ENCODE measurements at places on chromosomes 11 and 22. TPM values are rescaled to one million over a fixed set of nuclear protein-coding genes. Genes with fewer than 3 reads are reported as not detected.
A peak's percentile ranks its signal among the peaks of the same experiment; 100 is the strongest.

Gene OR52I2
- not detected for total RNA-seq

Gene SEPTIN3
- under 0.01 TPM for total RNA-seq

Gene C11orf98
- total RNA-seq, result 23.3 TPM

Gene MS4A3
- not detected for total RNA-seq

GRCh38 chr11:62621027-62621566, 689 bp downstream of the B3GAT3 start:
- DNase-seq, result no peak

DNA sequence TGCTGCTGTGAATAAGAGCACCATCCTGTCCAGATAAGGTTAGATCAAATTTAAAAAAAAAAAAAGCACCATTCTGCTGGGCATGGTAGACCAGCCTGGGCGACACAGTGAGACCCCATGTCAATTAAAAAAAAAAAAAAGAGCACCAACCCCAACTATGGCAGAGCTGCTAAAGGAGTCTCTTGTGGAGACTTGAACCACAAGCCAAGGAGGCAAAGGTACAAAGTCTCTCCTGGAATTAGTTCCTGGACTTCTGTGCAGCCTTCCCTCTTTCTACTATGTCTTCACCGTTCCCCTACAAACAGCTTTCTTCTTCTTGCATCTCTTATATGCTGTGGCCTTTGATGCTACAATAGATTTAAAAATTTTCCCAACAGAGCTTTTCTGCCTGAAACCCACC, 1.3 kb downstream of the PIK3C2A start:
- no peak for DNase-seq

DNA sequence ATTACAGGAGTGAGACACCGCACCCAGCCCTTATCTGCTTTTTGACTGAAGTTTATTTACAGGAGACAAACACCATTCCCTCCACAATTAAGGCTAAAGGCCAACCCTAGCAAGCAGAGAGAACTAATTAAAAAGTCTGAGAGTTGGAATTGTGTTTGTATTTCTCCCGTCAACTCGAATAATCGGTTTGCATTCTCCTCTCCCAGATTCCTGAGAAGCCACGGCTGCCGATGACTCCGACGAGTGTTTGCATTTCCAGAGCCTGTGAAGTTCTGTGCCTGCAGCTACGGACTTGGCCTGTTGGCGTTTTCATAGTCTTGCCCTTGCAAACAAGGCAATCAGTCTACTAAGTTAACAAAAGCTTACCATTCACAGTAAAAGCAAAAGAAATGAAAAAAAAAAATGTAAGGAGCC, 73.2 kb upstream of the NUP50 start:
- no peak for DNase-seq

Gene GGT1
- 23.0 TPM for total RNA-seq

Gene CRYAB
- total RNA-seq, result 0.13 TPM

GRCh38 chr22:50599816-50600455, 657 bp upstream of the MAPK8IP2 start:
- peak; percentile 44 for DNase-seq

Gene RFPL1
- total RNA-seq, result not detected

- DNase-seq, result peak; percentile 59
Measured at GRCh38 chr22:25334162-25334490, 114.7 kb downstream of the CRYBB2 start.

DNA sequence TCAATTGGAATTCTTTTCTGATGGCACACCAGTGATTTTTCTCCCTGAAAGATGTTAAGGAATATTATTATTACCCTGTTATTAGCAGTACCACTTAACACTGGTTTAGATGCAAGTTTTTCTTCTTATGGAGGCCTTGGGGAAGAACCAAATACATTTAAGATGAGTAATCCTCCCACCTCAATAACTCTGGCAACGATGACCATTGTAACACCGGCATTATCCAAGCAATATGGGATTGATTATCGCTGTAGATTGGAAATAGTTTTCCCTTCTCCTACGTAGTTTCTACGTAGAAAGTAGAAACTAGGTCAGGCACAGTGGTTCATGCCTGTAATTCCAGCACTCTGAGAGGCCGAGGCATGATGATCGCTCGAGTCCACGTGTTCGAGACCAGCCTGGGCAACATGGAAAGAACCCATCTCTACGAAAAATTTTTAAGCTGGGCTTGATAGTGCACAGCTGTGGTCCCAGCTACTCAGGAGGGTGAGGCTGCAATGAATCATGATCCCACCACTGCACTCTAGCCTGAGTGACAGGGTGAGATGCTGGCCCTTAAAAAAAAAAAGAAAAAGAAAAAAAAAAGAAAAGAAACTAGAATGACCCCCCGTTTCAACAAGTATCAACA, 45.5 kb downstream of the PACSIN2 start:
- DNase-seq, result no peak

Measured in dermis microvascular lymphatic vessel endothelial cell (primary cell).